ENCODE measurements at places on chromosomes 2 and 18.

DNA sequence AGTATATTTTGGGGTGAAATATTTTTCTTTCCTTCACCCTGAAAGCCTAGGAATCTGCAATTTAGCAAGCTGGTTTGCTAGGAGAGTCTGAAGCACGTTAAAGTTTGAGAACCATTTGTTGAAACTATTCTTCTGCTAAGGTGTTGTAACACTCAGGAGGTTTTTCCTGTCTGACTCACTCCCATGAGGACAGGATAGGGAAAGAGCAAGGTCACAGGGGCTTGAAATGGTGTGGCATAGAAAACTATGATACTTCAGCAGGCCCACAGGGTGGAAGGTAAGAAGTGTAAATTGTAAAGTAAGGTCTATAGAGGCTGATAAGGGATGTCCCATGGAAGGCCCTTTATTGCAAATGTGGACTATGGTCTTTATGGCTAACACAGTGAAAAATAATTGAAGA is 177.7 kb upstream of the ZC3H15 start:
- DNase-seq, result no peak

DNA sequence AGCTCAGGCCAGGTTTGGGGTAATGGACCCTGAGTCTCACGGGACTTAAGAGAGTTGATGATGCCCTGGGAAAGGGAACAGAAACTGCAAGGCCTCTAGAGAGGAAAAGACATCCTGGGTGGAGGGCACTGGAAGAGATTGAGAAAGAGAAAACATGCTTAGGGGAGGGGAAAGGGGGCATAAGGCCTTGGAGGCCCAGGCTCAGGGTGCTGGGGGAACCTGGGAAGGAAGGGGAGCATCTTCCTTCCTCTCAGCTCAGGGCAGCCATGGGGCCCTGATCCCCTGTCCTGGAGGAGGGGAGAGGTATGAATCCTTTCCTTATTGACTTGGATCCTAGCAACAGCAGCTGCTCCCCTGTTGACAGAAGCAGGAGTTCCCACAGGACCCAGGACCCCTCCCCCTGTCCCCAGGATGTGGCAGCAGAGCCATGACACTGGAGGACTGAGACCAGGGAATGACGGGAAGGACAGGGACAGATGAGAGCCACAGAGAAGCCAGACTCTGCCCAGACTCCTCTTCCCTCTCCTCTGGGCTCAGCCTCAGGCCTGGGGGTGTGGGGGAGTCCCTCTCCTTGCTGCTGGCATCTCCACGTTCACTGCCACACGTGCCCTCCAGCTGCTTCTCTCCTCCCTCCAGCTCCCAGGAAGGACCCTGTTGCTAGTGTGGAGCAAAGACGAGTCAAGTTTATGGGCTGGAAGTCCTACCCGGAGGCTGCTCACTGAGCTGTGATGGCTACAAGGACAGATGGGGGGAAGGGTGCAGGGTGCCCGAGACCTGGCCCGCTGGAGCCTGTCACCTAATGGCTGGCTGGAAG is 815 bp downstream of the GPBAR1 start:
- no peak for DNase-seq

- DNase-seq, result peak; percentile 60
Measured at GRCh38 chr2:135004005-135004746, 43.1 kb downstream of the MAP3K19 start.

- DNase-seq, result no peak
Measured at GRCh38 chr18:60982928-60983327, 350.3 kb upstream of the CDH20 start.

DNA sequence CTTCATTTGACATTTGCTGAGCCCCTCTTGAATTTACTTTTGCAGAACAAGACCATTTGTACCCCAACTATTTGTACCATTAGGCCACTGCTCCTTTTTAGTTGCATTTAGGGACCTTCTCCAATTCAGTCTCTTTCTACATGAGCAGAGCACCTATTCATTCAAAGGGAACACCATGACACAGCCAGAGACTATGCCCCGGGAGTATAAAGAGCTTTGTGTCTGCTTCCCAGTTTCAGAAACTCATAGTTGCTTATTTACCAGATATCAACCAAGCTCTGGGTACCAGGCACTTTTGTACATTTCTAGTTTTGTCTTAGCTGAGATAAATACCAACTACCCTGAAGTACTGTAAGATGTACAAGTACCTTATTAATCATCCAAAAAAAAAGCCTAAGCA is 269.1 kb upstream of the SIX3 start:
- no peak for DNase-seq

- DNase-seq, result no peak
Measured at GRCh38 chr2:202337151-202337550, 39.0 kb upstream of the BMPR2 start.
